ENCODE measurements at places on chromosomes 16 and 17.

GRCh38 chr17:62163847-62164246 lies 98.8 kb upstream of the MED13 start:
- no peak for DNase-seq

- no peak for DNase-seq
These were observed 32.7 kb upstream of the SLC6A2 start for GRCh38 chr16:55622930-55623561.

DNA sequence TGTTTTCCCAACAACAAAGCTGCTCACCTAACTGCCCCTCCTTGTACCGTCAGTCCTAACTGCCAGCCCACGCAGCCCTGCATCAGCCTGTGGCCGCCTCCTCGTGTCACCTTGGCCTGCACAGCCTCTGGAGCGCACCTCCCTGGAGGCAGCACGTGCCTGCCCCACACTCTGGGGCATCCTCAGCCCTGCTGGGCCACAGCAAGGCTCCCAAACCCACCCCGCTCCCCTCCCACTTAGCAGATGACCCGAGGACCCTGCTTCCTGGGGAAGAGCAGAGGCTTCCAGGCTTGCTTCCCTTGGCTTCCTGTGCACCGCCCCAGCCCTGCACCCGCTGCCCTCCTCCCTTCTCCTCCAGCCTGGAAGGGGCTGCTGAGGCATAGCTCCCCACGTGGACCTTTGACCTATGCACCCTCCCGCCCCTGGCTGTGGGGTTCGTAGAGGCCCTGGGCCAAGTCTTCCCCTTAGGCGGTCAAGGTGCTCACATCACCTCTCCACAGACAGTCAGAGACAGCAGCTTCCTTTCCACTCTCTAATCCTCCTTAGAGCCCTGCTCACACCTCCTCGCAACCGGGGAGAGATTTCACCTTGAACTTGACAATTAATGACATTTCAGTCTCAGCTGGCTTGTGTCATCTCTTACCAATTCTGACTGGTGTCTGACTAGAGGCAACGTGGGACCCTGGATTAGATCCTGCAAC lies 115.0 kb downstream of the MGAT5B start:
- no peak for DNase-seq

GRCh38 chr16:12688951-12689850 lies 114.5 kb downstream of the CPPED1 start:
- DNase-seq, result no peak

DNA sequence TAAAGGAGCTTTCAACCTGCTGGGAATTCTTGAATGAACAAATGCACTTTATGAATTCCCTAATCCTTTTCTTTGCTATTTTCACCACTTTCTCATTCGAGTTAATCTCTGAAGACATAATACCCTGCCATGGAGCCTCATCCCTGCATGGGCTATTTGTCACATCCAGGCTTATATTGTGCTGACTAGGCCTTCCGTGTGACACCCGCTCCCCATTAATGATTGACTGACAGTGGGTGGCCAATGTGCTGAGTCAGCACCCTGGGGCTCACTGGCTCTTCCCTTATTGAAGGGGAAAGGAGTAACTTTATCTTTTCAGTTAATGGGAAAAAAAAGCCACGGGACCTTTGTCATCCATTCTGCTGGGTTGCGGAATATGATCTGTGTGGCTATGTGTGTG lies 1024.8 kb upstream of the EEF2KMT start:
- no peak for DNase-seq

DNA sequence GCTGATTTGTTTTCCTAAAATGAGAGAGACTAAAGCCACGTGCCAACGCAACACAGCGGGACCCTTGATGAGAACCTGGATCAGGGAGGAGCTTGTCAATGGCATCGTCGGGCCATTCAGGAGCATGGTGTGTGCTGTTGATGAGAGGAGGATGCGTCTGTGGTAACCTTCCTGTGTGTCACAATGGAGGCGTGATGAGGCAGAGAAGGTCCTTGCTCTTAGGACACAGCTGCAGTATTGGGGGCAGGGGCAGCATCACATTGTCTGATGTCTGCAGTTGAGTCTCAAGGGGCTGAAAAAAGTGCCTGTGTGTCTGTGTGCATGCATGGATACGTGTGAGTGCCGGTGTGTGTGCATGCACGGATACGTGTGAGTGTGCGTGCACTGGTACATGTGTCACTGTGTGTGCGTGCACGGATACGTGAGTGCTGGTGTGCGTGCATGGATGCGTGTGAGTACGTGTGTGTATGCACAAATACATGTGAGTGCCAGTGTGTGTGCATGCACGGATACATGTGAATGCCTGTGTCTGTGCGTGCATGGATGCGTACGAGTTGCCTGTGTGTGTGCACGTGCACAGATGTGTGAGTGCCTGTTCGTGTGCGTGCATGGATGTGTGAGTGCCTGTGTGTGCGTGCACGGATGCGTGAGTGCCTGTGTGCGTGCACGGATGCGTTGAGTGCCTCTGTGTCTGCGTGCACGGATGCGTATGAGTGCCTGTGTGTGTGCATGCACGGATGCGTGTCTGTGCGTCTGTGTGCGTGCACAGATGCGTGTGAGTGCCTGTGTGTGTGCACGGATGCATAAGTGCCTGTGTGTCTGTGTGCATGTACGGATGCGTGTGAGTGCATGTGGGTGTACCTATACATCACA lies 39.3 kb downstream of the BAIAP2 start:
- no peak for DNase-seq

DNA sequence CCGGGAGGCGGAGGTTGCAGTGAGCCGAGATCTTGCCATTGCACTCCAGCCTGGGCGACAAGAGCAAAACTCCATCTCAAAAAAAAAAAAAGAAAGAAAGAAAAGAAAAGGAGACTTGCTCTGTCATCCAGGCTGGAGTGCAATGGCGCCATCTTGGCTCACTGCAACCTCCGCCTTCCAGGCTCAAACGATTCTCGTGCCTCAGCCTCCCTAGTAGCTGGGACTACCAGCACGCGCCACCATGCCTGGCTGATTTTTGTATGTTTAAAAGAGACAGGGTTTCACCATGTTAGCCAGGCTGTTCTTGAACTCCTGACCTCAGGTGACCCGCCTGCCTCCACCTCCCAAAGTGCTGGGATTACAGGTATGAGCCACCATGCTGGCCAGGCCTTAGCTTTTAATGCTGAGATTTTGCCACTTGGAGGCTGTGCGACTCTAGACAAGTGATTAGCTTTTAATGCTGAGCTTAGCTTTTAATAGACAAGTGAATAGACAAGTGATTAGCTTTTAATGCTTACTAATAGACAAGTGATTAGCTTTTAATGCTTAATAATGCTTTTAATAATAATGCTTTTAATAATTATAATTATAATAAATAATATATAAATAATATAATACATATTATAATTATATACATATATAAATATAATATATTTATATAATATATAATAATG lies 9.6 kb downstream of the LDAF1 start:
- DNase-seq, result no peak
